ENCODE measurements at places on chromosomes 5 and 9.

DNA sequence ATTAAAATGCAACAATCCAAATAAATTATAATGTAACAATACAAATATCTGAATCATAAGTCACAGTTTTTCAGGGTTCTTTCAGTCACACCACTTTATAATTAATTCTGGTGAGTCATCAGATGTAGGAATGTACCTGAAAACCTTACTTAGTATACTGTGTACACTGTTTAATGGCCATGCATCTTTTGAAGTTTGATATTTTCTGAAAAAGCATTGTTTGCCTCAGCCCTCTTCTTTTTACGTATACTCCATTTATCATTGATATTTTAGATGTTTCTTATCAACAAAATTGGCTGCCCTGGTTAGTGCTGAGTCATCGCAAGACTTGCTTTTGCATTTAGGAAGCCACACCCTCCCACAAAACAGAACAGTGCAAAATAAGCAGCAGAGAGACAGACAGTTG, 218.6 kb downstream of the PJA2 start:
- no peak for DNase-seq

GRCh38 chr5:9642621-9643020, 12.5 kb upstream of the TAS2R1 start:
- no peak for DNase-seq

- no peak for DNase-seq
Measured at GRCh38 chr9:137079401-137079787, 2.1 kb downstream of the UAP1L1 start.

DNA sequence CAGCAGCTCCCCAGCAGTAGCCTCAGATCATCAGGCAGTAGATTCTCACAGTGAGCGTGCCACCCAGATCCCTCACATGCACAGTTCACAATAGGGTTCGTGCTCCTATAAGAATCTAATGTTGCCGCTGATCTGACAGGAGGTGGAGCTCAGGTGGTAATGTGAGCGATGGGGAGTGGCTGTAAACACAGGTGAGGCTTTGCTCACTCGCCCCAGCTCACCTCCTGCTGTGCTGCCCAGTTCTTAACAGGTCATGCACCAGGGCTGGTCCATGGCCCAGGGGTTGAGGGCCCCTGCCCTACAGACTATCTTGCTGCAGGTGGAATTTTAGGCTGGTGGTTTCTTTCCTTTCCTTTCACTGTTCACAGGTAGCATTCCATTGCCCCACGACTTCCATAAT, 100.2 kb downstream of the MRPL36 start:
- DNase-seq: no peak

DNA sequence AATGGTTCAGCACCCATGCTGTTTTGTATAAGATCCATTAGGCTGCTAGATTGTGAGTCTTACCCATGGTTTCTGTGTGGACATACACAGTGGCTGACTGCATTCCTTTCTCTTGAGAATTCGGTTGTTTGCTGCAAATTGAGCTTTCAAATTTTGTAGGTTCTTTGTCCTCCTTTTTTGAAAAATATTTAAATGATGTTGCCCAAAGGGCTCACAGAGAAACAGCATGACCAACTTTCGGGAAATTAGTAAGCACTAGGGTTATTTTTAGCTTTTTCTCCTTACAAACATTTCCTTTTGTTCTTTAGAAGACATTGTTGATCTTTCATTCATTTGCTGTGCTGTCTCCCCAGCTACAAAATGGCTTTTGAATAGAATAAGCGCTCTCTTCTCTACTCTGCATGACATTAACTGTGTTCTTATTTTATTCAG, 79.4 kb downstream of the NLN start:
- no peak for DNase-seq

DNA sequence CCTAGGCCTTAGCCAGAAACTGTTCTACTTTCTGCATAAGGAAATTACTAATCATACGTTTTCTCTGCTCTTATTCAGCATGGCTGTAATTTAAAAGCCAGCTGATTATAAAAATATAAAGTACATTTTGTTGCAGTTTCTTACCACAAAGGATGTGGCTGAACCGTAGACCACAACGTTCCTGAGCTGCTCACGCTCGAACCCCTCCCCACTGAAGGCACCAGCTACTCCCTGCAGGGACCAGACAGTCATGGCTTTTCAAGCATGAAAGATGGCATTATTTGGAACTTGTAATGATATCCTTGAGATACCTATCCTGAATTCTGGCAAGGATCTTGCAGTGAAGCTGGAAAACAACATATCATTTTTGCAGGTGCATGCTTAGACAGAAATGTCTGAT, 91.8 kb upstream of the DMRT1 start:
- no peak for DNase-seq

GRCh38 chr5:56496581-56497063, 263.5 kb upstream of the ANKRD55 start:
- no peak for DNase-seq

- no peak for DNase-seq
Measured at GRCh38 chr9:106575823-106576222, 287.1 kb upstream of the ZNF462 start.

- no peak for DNase-seq
Measured at GRCh38 chr5:65779643-65780042, 57.6 kb downstream of the NLN start.

- no peak for DNase-seq
Measured at GRCh38 chr5:9782826-9783560, 152.8 kb upstream of the TAS2R1 start.

DNA sequence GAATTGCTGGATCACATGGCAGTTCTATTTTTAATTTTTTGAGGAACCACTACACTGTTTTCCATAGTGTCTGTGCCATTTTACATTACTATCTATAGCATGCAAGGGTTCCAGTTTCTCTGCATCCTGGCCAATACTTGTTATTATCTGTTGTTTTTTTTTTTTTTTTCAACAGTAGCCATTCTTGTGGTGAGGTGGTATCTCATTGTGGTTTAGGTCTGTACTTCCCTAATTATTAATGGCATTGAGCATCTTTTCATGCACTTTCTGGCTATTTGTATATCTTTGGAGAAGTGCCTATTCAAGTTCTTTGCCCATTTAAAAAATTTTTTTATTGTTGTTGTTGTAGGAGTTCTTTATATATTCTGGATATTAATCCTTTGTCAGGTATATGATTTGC, 97.7 kb downstream of the GDNF start:
- DNase-seq: no peak

- DNase-seq: no peak
Measured at GRCh38 chr9:98031169-98031568, 25.4 kb upstream of the NANS start.

DNA sequence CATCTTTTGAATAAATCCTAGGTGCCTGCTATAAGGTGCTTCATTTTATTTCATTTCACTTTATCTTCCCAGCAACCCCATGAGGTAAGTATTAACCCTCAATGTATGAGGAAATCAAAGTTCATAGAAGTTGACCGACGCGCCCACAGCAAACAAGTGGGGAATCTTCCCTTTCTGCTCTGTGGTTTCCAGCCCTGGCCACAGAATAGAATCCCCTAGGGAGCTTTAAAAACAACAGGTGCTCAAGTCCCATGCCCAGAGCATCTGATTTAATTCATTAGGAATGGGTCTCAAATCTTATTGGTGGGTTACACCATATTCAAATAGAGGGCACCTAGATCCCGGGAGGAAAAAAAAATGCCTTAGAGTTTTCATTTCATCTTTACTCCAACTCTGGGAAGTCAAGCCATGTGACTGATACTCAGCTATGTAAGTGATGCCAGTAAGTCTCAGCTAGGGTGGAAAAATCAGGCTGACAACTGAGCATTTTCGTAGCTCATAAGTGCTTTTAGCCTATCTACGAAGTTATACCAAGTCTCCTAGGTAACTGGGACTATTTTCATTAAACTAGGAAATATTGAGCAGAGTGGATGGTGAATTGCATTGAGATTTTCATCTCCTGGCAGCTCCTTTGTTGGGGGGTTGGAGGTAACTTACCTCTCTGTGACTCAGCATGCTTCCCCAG, 353.4 kb upstream of the SLC30A5 start:
- DNase-seq: no peak

DNA sequence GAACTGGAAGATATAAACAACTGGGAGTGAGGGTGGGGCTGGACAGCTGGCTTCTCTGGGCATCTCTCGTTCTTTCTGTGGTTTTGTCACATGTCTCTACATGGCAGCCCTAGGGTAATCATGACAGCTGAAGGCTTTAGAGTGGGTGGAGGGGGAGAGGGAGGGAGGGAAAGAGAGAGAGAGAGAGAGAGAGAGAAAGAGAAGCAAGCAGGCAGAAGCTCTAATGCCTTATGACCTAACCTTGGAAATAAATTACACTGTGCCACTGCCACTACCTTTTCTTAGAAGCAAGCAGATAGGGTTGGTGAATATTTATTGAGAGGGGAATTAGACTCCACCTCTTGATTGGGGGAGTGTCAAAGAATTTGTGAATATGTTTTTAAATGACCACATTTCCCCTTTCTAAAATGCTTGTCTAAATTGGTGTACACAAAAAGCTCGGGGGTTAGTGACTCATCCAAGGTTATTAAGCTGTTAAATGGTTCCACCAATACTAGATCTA, 2.6 kb upstream of the DAPK1 start:
- DNase-seq: no peak

GRCh38 chr5:74085186-74085585, 459.2 kb downstream of the ARHGEF28 start:
- no peak for DNase-seq

GRCh38 chr9:25913806-25914205, 235.6 kb upstream of the TUSC1 start:
- DNase-seq: no peak

DNA sequence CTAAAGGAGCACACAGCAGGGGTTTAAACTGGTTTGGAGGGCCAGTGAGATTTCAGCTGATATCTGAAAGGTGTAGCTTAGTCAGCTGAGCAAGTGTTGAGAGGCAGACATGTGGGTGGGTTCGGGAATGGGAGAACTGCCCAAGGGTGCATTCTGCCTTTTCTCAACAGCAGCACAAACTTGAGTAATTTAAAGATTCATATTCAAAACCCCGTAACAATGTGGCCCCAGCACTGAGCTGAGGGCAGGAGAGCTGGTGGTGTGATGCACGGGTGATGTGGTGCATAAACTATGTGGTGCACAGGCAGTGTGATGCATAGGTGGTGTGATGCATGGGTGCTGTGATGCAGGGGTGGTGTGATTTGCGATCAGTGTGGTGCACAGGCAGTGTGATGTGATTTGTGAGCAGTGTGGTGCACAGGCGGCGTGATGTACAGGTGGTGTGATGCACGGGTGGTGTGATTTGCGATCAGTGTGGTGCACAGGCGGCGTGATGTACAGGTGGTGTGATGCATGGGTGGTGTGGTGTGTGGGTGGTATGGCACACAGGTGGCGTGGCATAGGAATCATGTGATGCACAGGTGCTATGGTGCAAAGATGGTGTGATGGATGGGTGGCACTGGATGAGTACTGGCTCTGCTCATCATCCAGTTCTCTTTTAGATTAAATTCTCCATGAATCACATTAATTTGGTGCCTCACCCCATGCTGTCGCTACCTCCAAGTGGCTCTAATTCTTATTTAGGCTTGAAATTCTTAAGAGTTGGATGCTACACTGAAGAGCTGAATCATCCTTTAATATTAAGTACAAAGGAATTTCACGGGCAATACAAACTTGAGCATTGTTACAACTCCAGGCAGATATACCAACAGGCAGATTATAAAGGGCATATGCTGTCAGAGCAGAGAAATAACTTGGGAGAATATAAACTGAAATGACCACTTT, 53.6 kb downstream of the DAP start:
- DNase-seq: no peak
